ENCODE measurements at places on chromosomes 1 and 21.

DNA sequence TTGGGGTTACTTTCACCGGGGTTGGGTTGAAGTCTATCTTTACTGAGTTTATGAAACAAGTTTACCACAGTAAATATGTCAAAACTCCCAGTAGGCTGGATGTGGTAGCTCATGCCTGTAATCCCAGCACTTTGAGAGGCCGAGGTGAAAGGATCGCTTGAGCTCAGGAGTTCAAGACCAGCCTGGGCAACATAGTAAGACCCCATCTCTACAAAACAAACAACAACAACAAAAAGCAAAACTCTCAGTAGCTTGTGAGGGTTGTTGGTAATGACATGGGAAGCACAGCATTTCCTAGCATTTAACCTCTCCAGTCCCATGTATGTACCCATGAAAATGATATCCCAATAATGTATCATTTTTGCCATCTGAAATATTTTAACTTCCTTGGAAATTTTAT is 34.7 kb downstream of the GJA5 start:
- DNase-seq = no peak

- no peak for DNase-seq
Observed at GRCh38 chr1:115275216-115275615, 62.8 kb downstream of the NGF start.

DNA sequence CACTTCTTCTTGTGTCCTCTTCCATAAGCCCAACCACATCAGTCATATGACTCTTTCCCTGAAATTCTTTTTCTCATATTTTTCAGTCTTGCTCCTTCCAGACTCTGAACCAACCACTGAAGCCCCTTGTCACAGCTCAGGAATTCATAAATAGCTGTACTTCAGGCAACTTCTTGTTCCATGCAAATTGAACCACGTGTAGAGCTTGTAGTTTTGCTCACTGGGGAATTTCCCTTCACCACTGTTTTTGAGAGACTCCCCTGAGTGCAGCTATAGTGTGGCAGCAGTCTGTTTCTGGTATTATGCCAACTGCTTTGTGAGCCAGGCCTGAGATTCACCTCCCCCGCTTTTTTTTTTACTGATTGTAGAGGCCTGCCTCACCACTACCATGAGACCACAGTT is 150.3 kb upstream of the SPAG17 start:
- no peak for DNase-seq

- DNase-seq = no peak
Observed at GRCh38 chr1:19455353-19455752, 30.0 kb downstream of the CAPZB start.

DNA sequence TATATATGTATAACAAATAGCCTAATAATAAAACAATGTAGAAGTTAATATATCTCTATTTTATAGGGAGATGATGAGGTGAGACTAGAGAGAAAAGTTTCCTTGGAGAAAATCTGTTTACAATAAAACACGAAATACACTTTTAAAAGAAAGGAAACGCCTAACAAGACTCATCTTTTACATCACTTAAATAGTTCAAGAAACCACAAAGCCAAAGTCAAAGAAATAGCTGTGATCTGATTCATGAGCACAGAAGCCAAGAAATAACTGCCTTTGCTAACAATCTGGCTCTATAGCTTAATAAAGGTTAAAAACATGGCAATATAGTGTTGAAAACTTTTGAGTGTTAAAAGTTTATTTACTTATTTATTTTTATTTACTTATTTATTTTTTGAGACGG is 61.5 kb downstream of the TOR3A start:
- DNase-seq = no peak

- no peak for DNase-seq
Observed at GRCh38 chr1:228905701-228906101, 170.4 kb downstream of the RHOU start.

DNA sequence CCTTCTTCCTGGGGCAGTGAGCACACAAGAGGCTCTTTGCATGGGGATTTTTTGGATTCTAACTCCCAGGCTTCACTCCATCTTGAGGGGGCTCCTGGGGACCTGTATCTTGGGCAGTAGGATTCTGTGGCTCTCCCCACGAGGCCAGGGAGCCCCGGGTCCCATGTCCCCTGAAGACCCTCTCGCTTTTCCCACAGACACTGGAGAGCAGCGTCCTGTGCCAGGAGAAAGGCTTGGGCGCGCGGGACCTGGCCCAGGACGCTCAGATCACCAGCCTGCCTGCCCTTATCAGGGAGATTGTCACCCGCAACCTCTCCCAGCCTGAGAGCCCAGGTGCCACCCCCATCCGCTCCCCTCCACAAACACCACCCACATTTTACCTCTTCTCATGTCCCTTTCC is 735 bp downstream of the CROCC start:
- DNase-seq = no peak

DNA sequence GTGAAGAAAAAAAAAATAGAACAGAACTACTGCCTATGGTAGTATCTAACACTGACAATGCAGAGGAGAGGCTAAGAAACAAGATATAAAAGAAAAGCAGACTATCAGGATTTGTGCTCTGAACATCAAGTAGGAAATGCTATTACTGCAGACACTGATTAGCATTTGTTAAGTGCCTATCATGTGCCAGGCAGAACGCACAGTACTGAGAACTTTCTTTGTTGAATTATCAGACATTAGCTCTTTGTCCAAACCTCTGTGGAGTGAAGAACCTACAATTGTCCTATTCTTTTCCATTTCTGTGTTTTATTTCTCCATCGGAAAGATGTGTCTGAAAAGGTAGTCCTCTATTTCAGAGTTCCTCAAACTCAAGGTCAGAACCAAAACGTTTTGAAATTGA is 30.5 kb upstream of the DISP1 start:
- DNase-seq = no peak

DNA sequence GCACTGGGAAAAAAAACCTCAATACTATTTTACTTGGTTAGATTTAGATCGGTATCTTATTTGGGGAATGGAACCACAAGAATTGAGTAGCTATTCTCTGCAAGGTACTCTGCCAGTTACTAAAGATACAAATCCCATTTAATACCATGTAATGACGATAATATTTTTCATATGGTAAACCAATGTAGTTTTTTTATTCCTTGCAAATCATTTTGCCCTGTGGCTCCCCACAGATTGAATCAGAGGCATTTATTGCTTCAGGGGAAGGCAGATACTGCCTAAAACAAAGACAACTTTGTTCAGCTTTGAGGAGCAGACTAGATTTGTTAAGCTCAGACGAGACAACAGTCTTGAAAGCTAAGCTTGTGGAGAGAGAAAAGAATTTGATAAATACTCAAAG is 226.7 kb upstream of the RUNX1 start:
- no peak for DNase-seq

GRCh38 chr1:159188375-159188788 is 16.3 kb upstream of the ACKR1 start:
- peak; percentile 76 for DNase-seq

- DNase-seq = no peak
Observed at GRCh38 chr1:245195398-245195797, 40.6 kb downstream of the KIF26B start.
